ENCODE measurements at places on chromosomes 1 and 21.
A peak's percentile ranks its signal among the peaks of the same experiment; 100 is the strongest.

DNA sequence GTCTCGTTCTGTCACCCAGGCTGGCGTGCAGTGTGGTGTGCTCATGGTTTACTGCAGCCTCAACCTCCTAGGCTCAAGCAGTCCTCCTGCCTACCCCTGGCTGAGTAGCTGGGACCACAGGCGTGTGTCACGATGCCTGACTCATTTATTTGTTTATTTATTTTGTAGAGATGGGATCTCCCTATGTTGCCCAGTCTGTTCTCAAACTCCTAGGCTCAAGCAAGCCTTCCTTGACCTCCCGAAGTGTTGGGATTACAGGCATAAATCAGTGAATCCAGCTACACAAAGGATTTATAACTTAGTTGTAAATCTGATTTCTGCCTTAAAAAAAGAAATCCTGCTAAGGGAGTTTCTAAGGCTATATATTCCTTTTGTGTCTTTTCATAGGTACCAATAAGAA lies 30.5 kb upstream of the ZNF496 start:
- DNase-seq: no peak

DNA sequence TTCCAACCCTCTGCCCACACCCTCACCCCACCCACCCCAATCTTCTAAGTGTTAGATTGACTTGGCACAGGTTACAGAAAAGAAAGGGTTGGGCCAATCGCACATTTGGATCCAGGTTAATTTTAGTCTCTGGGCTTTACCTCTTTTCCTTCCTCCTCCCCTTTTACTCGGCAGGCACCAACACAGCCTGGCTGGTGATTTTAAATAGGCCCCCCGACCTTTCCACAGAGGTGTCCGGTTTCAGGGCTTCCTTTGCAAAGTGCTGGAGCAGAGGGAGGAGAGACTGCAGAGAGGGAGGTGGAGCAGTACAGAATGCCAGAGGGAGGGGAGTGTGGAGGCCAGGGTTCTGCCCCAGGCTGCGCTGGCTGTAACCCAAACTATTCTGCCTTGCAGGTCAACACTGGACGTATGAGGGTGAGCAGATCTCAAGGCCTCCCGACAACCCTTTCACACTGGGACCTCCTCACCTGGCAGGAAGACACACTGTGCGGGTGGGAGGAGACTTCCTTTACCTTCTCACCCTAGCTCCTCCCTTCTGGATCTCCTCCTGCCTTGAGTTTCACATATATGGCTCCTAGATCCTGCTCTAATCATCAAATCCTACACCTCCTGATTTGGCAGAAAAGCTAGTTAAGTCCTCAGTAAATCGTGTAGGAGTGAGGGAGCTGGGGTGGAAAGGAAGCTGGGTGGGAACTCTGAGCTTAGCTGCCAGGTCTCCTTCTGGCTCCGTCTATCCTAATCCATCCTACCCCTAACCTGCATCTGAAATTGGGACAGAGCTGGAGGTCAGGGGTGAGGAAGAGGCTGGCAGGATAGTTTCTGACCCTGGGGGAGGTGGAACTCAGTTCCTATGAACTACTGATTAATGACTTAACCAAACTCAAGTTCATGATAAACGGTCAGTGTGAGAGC lies 2.4 kb downstream of the CA14 start:
- DNase-seq: no peak

DNA sequence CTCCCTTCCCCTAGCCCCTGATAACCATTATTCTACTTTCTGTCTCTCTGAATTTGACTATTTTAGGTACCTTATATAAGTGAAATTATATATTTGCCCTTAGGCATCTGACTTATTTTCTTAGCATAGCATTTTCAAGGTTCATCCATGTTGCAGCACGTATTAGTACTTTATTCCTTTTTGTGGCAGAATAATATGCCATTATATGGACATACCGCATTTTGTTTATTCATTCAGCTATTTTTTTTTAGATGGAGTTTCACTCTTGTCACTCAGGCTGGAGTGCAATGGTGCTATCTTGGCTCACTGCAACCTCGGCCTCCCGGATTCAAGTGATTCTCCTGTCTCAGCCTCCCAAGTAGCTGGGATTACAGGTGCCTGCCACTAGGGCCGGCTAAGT lies 326.2 kb upstream of the PLXNA2 start:
- no peak for DNase-seq

DNA sequence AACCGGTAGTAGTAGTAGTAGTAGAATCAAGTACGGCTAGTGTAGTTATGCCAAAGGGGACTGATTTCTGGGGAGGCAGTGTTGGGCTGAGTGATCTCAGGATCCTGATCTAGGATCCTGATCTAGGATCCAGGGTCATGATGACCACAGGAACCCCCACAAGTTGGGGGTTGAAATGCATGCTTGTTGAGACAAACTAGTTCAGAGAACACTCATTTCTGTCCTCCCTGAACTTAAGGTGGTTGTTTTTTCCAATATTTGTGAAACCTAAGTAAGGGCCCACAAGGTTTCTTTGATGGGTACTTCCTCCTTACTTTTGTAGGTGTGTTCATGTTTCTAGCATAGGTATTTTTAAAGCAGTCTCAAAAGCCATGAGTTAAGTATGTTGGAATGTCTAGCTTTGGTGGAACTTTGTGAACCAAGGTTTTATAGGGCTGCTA lies 33.9 kb upstream of the PDC start:
- no peak for DNase-seq

- DNase-seq: no peak
Observed at GRCh38 chr21:32834916-32835235, 63.3 kb upstream of the PAXBP1 start.

- no peak for DNase-seq
Observed at GRCh38 chr21:45040157-45040711, 34.1 kb upstream of the ADARB1 start.

DNA sequence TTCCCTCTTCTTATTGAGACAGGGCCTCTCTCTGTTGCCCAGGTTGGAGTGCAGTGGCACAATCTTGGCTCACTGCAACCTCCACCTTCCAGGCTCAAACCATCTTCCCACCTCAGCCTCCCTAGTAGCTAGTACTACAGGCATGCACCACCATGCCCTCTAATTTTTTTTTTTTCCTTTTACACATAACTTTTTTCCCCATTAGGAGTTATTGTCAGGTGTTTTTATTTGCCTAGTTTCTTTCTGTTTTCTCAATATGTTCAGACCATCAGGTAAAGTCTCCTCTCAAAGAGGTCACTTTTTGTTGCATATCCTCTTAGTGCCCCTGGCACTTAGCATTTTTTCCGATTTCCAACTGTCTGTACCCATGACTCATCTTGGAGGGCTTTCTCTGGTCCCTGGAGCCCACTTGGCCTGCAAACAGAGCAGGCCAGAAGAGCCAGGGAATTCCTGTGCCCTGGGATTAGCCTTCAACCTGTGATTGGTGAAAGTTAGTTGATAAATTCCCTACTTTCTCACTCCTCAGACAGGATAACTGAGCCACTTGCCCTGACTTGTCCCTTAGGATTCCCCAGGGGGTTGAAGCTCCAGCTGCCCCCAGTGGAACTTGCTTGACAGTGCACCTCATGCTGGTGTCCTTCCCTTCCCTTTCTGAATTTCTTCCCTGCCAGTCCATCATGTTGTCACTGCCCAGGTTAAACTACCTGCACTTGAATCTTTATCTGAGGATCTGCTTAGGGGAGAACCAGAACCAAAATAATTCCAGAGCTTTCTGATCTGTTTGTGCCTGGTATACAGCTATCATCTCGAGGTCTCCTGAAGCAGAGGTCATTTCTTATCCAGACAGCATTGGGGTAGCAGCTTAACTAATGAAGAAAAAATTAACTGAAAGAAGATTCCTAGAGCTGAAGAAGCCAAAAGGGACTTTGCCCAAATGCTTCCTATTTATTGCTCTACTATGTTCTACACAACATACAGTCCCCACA lies 2.4 kb downstream of the NTPCR start:
- no peak for DNase-seq

- DNase-seq: no peak
Observed at GRCh38 chr1:202086579-202087350, 36.0 kb upstream of the GPR37L1 start.

DNA sequence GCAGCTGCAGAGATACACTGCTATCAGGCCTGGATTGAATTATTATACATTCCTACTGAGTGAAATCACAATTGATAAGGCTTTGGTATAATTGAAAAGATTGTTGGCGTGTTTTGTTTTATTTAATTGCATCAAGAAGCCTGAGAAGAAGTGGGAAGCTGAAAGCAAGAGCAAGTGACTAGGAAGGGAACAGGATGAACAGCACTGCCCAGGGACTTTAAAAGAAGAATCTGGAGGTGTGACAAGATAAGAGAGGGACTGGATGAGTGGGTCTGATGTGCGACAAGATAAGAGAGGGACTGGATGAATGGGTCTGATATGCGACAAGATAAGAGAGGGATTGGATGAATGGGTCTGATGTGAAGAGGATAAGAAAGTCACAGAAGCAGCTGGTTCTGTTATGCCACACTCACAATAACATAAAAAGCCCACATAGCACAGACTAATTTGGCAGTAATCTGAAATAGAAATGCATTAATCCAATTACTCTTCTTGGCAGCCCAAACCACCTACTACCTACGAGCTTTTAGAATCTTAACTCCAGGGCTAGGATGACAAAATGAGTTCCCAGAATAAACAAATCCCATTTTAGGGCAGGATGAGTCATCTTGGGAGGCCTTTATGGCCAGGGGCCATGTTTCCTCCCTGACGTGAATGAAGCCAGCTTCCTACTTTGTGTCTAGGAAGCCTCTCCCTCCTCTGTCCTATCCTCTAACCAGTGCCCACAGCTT lies 129.7 kb downstream of the DUSP10 start:
- DNase-seq: no peak

- DNase-seq: no peak
Observed at GRCh38 chr21:37861561-37861960, 54.7 kb downstream of the KCNJ6 start.

- DNase-seq: no peak
Observed at GRCh38 chr1:183330335-183330734, 87.8 kb downstream of the NMNAT2 start.

DNA sequence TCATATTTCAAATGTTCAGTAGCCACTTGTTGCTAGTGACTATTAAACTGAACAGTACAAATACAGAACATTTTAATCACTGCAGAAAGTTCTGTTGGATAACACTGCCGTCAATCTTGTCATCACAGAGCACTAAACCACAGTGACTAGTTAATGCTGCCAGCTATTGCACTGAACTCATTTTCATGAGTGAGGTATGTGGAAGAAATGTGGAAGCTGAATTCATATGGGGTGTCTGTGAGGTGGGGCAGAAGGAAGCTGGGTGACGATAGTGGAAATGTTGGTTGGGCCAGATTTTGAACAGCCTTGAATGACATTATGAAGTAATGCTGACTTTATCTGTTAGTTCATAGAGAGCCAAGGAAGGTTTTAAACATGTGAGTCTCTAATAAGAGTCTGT lies 49.6 kb downstream of the OSBPL9 start:
- no peak for DNase-seq

DNA sequence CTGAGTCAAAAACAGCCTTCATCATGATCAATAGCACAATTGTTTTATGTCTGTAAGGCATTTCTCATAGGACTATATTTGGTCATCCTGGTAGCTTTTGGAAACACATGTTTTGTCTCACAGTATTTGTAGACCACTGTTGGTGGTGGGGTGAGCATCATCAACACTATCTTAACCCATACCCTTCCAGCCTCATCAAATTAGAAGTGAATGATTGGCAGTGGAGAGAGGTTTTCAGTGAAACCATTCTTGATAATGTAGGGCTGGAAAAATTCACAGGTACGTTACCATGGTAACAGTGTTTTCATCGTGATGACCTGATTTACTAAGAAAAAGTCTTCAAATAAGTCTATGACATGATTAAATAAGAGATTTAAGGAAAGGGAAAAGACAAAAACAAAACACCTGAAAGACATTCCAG lies 45.3 kb upstream of the C1orf105 start:
- no peak for DNase-seq

GRCh38 chr1:28534671-28535070 lies 18.2 kb upstream of the TRNAU1AP start:
- DNase-seq: no peak

DNA sequence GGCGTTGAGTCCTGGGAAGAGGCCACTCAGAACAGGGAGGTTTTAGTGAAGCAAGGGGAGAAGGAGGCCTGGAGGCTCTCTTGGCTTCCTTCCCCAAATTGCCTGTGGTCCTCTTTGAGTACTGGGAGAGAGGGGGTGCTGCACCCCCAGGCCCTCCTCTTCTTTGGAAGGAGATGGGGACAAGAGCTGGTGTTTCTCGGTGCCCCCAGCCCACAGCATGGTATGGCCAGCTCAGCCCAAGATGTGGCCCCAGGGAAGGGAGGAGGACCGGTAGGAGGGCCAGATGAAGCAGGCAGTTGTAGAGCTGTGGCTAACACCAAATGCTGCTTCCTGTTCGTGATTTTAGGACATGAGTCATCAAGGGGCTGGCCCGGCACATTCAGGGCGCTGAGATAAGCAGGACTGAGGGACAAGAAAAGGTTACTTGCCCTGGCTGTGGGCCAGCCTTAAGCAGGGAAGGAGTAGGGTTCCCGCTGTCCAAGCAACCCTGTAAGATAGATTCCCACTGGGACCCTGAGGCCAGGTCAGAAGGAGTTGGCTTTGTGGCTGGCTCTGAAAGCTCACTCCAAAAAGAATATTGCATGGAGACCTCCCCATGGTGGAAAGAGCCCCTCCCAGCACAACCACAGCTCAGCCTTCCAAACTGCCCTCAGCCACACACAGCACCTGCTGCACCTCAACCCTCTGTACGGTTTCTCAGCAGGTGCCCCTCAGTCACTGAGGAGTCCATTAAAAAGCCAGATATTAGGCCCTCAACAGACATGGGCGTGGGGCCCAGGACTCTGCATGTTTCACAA lies 4.9 kb upstream of the TNFRSF1B start:
- peak; percentile 45 for DNase-seq

DNA sequence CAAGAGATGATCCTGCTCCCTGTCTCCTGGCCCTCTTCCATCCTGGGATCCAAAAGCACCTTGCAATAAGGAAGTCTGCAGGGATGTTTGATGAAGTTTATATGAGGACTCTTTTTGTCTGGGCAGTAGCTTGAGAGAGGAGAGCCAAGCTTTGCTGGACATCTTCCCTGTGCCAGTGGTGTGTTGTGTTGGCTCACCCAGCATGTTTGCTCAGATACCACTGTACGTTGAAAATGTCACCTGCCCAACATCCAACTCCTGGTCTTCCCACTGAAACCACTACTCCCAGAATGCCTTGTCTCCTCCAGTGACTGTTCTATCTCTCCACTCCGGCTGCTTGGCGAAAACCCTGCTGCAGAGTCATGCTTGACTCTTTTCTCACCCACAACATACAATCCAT lies 12.8 kb downstream of the CDK18 start:
- no peak for DNase-seq

- no peak for DNase-seq
Observed at GRCh38 chr1:193313354-193314140, 127.1 kb upstream of the B3GALT2 start.

Measured in stimulated activated CD8-positive, alpha-beta memory T cell treated with anti-CD3 and anti-CD28 coated beads, Interleukin-4, amount 100 ng/mL, for 1 hour (primary cell).